Stimulated activated CD4-positive, alpha-beta T cell treated with anti-CD3 and anti-CD28 coated beads, Interleukin-4, amount 100 ng/mL, for 4 hours (primary cell): ENCODE measurements at places on chromosomes 5 and 9.

DNA sequence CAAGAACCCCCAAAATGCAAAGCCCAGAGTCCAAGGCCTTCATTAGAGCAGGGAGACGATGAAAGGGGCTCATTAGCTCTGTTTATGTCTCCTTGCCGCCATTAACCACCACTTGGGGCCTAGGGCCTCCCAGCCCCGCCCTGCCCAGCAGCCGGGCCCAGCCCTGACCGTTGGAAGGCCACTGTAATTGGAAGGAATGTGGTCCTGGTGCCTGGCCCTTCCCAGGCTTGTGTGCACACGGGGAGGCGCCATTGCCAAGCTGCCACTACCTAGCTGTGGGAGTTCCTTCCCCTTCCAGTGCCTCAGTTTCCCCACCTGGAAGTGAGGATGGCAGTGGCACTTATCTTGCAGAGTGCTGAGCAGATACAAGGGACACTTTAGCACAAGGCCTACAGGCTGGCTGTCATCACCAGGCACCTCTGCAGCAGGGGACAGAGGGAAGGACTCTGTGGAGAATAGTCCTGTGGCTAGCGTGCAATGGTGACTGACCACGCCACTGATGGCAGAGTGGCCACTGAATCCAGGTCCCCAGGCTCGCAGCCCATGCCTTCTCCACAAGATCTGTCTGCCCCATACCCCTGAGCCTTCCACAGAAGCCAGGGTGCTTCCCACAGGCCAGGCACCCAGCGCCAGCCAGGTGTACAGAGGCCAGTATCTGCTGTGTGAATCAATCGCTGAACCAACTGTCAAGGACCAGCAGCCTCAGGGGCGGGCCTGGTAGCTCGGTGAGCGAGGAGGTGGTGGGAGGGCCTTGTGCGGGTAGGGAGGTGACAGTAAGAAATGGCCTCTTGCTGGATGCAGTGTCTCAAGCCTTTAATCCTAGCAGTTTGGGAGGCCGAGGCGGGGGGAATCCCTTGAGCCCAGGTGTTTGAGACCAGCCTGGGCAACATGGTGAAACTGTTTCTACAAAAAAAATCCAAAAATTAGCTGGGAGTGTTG lies 20.8 kb downstream of the GBGT1 start:
- no peak for DNase-seq

GRCh38 chr9:91698266-91698665 lies 251.8 kb downstream of the ROR2 start:
- DNase-seq: no peak

GRCh38 chr5:62596096-62596495 lies 17.5 kb downstream of the LRRC70 start:
- DNase-seq: no peak

GRCh38 chr5:134524272-134524825 lies 1.1 kb upstream of the JADE2 start:
- peak; percentile 59 for DNase-seq

DNA sequence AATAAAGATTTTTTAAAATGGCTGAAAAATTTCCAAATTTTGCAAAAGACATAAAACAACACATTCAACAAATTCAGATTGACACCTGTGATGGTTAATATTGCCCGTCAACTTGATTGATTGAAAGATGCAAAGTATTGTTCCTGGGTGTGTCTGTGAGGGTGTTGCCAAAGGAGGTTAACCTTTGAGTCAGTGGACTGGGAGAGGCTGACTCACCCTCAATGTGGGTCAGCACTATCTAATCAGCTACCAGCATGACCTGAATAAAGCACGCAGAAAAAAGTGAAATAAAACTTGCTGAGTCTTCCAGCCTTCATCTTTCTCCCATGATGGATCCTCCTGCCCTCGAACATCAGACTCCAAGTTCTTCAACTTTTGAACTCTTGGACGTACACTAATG lies 868.0 kb upstream of the CTNND2 start:
- DNase-seq: no peak

DNA sequence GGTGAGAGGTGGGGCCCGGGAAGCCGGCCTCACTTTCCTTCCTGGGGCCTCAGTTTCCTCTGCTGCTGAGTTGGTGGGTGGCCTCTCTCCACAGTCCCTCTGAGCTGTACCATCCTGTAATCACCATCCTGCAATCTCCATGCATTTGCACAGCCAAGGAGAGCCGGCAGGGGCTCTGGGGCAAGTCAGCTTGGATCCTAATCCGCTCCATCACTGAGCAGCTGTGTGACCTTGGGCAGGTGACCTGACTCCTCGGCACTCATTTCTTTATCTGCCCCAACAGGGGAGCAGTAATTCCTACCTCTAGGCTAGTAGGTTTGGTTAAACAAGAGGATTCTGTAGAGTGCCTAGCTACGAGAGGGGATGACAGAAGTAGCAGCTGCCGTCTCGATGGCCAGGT lies 88.2 kb upstream of the ZNF618 start:
- DNase-seq: no peak

GRCh38 chr5:51889703-51890102 lies 506.5 kb downstream of the ISL1 start:
- DNase-seq: no peak

DNA sequence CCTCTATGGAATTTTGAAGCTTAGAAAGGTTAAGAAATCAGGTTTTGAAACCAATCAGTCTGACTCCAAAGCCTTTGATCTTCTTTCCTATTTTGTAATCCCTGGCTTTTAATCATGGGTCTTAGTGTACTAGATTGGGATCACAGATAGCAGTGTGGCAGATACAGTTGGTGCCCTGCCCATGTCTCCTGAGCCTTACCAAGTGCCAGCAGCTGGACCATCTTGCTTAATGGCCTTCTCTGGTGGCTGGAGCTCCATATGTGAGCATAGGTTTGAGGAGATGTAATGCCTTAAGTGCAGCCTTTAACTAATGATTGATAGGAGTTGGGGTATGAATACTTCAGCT lies 16.7 kb upstream of the RIC1 start:
- DNase-seq: no peak

- DNase-seq: no peak
These were observed 15.6 kb downstream of the PTTG1 start for GRCh38 chr5:160437271-160437670.

- DNase-seq: no peak
These were observed 541.0 kb downstream of the RAB3C start for GRCh38 chr5:59123595-59124561.
